ENCODE measurements at places on chromosomes 4 and X.

GRCh38 chr4:26069218-26069617 lies 155.2 kb downstream of the SMIM20 start:
- DNase-seq: no peak

- DNase-seq: no peak
Measured at GRCh38 chr4:61440321-61440720, 240.2 kb downstream of the ADGRL3 start.

- no peak for DNase-seq
Measured at GRCh38 chrX:771536-771935, 140.9 kb downstream of the SHOX start.

- DNase-seq: no peak
Measured at GRCh38 chr4:96102541-96103026, 262.7 kb downstream of the PDHA2 start.

DNA sequence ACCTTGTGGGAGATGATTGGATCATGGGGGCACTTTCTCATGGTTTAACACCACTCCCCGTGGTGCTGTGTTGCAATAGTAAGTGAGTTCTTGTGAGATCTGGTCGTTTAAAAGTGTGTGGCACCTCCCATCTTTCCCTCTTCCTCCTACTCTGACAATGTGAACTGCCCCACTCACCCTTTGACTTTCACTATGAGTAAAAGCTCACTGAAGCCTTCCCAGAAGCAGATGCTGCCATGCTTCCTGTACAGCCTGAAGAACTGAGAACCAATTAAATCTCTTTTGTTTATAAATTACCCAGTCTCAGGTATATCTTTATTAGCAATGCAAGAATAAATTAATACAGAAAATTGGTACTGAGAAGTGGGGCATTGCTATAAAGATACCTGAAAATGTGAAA lies 509.6 kb upstream of the CT83 start:
- DNase-seq: no peak

DNA sequence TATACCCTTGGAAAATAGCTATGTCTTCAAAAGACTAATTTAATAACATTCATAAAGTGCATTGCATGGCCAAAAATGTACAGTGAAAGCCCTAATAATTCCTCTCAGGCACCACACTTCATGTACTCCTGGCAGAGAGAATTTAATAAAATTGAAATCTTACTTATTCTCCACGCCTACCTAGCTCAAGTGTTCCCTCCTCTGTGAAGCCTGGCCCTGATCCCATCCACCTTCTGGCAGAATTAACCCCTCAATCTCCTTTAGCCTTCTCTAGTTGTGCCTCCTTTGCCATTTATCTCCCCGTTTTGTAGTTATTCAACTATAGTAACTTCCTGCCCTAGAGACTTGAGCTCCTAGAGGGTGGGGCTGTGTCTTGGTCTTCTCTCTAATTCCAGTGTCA lies 26.7 kb downstream of the ACE2 start:
- no peak for DNase-seq

GRCh38 chr4:1693131-1693896 lies 9.2 kb upstream of the FAM53A start:
- peak; percentile 77 for DNase-seq
